ENCODE measurements at places on chromosomes 1 and 21. TPM values are rescaled to one million over a fixed set of nuclear protein-coding genes. Genes with fewer than 3 reads are reported as not detected.

DNA sequence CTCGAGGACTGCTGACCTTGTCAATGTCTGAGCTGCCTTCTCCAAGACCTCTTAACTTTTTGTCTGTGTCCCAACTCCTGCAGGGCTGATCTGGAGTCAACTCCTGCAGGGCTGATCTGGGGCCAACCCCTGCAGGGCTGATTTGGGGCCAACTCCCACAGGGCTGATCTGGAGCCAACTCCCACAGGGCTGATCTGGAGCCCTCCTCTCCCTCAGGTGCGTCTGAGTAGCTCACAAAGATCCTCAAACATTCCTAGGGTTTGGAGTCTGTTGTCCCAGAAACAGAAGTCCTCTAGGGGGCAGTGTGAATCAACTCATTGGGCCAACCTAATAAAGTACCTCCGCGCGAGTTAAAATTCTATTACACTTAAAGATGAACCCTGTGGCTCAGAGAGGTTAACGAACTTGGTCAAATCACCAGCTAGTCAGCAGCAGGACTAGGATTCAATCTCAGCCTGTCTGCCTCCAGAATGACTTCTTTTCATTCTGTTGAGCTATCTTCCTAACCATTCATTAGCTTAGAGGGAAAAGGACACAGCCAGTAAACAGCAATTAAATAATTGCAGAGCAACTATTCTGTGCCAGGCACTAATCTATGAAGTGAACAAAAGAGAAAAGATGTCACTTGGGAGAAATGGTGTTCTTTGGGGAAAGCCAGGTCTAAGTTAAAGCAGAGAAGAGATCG, 17.2 kb upstream of the RLF start:
- peak; percentile 76 for DNase-seq

DNA sequence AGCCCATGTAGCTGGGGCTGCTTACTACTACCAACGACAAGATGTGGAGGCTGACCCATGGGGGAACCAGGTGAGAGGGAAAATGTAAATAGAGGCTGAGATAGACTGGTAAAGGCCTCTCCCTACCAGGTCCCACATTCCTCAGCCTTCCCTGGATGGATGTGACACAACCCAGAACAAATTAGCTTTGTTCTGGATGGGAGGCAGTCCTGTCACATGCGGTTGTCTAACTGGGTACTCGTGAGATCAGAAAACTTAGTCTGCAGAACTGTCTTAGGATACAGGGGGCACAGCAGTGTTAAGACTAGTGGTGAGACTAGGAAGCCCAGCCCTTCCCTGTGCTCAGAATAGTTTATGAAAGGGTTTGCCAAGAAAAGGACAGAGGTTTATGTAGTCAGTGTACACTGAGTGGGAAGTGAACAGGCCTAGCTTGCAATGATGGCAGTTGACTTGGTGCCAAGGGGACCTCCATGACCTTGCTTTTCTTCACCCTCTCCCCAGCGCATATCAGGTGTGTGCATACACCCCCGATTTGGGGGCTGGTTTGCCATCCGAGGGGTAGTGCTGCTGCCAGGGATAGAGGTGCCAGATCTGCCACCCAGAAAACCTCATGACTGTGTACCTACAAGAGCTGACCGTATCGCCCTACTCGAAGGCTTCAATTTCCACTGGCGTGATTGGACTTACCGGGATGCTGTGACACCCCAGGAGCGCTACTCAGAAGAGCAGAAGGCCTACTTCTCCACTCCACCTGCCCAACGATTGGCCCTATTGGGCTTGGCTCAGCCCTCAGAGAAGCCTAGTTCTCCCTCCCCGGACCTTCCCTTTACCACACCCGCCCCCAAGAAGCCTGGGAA, 8.4 kb downstream of the MMACHC start:
- DNase-seq, result no peak

GRCh38 chr1:43463479-43463878, 9.7 kb upstream of the HYI start:
- no peak for DNase-seq

DNA sequence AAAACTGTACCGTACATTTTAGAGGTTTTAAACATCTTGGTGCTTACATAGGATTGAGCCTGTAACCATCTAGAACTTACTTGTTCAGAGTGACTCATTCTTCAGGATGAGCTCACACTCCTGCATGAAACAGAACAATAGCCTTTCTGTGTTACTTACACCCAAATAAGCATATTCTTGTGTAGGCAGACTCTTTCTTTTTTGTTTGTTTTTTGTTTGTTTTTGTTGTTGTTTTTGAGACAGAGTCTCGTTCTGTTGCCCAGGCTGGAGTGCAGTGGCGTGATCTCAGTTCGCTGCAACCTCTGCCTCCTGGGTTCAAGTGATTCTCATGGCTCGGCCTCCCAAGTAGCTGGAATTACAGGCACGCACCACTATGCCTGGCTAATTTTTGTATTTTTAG, 3.8 kb upstream of the CA6 start:
- DNase-seq, result peak; percentile 26

DNA sequence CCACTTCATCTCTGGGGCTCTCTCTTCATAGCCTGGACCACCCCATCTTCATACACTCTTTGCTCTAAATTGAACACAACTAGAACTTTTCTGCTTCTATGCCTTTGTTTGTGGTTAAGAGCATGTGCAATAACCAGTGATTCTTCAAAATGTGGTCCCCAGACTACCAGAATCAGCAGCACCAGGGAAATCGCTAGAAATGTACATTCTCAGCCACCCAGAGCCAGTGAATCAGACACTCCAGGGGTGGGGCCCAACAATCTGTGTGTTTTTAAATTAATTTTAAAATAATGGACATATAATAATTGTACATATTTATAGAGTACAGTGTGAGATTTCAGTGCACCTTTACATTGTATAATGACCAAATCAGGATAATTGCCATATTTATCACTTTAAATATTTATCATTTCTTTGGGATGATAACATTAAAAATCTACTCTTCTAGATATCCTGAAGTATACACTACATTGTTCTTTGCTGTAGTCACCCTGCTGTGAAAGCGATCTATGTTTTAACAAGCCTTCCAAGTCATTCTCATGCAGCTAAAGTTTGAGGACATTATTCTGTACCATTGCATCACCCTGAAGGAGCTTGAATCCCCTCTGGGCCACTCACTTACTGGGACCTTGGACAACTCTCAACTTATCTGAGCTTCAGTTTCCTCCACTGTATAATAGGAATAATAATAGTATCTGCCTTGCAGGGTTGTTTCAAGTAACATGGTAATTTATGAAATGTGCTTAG, 10.8 kb downstream of the GRHL3 start:
- DNase-seq, result no peak

The MPZ gene
- total RNA-seq, result 21.9 TPM

The NPL gene
- 6.3 TPM for total RNA-seq
